ENCODE measurements at places on chromosomes 1 and 21.
A peak's percentile ranks its signal among the peaks of the same experiment; 100 is the strongest.

DNA sequence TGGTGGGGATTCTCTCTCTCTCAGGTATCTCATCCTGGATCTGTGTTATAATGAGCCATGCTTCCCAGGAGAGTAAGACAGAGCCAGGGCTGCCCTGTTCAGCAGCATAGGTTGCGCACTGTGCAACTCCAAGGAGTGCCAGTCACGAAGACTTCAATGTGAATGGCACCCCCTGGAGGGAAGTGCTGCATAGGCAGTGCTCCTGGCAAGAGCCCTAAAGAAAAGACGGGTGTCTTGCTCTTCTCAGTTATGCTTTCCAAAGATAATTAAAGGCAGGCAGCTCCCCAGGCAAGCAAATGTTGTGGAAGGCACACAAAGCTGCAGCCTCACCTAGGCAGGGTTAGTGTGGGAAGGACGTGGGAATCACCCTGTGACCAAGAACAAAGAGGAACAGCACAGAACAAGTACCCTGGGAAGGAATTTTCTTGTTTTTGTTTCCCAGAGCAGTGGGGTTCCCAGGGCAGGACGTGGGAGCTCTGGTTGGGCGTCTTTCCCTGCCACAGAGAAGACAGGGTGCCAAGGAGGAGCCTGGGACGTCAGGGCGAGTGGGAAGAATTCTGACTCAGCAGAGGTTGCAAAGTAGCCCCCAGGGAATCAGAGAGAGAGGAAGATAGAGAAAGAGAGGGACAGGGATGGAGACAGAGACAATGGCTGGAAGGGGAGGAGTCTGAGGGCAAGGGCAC, 120.9 kb downstream of the KCNN3 start:
- DNase-seq = no peak

DNA sequence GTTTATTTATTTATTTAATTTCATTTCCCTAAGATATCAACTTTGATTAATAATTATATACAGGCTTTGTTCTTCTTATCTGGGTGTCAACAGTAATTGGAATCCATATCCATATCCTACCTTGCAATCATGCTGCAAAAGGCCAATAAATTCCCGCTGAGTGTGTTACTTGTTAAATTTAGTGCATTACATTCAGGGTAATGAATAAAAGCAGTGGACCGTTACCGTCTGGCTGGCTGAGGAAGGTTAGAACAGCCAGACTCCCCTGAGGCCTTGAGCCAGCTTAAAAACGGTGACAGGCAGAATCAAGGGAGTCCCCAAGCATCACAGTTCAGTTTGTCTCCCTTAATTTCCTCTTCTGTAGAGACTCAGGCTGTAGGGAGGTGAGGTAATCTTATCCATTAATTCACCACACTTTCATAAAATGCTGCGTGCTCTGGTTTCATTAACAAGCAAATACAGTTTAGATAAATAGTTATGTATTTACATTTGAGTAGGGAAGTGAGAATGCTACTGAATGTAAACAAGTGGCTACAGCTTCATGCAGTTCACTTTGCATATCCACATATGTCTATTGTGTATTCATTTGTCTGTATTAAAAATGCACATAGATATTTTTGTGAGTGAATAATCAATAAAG, 888.2 kb upstream of the CXADR start:
- no peak for DNase-seq

- no peak for DNase-seq
Observed at GRCh38 chr1:43386676-43387075, 2.9 kb downstream of the MED8 start.

- DNase-seq = no peak
Observed at GRCh38 chr1:6474815-6475282, 8.9 kb upstream of the TNFRSF25 start.

- no peak for DNase-seq
Observed at GRCh38 chr21:19999369-20000272, 998.6 kb upstream of the NCAM2 start.

- peak; percentile 14 for DNase-seq
Observed at GRCh38 chr1:27658951-27659496, 13.0 kb downstream of the IFI6 start.

GRCh38 chr1:119670898-119671297, 22.8 kb upstream of the ZNF697 start:
- DNase-seq = no peak

DNA sequence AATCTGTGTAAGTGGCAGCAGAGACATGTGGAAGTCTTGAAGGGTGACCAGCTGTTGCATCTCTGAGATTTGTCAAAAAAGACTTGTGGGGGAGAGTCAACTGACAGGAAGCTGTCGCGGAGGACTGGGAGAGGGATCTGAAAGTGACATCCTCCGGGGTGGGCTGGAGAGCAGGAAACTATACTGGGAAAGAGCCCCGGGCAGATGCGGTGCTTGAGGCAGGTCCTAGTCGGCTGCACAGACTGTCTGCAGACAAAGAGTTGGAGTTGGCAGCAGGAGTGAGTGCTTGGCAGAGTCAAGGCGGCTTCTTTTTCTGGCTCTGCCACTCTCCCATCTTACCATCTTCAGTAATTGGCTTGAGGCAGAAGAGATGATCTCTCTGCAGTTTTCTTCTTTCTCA, 294.0 kb upstream of the C1orf87 start:
- DNase-seq = no peak

- DNase-seq = no peak
Observed at GRCh38 chr1:227917081-227917950, 30.4 kb downstream of the WNT9A start.

GRCh38 chr1:203524824-203525223, 30.9 kb downstream of the OPTC start:
- no peak for DNase-seq

GRCh38 chr1:94106716-94107115, 14.2 kb downstream of the ABCA4 start:
- no peak for DNase-seq

DNA sequence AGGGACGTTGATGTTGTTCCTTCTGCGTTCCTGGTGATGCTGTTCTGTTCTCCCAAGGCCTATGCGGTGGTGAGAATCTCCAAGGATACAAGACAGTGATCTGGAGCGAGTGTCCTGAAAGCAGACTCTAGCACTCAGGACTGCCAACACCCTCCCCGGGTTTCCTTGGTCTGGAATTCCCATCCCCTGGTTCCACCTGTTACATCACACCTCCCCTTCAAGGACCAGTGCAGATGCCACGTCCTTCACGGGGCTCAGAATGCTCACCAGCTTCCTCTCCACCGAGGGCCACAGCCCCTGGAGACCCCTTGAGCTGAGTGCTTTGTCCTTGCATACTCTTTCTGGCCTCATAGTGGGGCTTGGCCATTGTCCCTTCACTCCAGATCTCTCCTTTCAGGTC, 43.5 kb downstream of the B3GALT5 start:
- DNase-seq = no peak

DNA sequence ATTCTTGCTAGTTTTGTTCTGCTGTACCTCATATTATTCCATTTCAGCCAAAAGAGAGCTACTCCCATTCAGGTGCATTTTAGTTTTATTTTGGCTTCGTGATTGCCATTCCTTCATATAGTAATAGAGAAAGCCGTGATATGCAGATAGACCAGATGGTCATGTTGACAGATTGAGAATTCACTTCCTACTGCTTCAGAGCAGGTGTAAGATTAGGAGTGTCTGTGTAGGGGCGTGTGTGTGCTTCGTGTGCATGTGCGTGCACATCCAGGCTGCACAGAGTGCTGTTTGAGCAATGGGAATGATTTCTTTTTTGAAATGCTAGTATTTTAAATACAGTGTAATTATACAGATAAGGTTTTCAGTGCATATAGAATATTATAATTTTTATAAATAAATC, 10.3 kb downstream of the NFIA start:
- DNase-seq = no peak

DNA sequence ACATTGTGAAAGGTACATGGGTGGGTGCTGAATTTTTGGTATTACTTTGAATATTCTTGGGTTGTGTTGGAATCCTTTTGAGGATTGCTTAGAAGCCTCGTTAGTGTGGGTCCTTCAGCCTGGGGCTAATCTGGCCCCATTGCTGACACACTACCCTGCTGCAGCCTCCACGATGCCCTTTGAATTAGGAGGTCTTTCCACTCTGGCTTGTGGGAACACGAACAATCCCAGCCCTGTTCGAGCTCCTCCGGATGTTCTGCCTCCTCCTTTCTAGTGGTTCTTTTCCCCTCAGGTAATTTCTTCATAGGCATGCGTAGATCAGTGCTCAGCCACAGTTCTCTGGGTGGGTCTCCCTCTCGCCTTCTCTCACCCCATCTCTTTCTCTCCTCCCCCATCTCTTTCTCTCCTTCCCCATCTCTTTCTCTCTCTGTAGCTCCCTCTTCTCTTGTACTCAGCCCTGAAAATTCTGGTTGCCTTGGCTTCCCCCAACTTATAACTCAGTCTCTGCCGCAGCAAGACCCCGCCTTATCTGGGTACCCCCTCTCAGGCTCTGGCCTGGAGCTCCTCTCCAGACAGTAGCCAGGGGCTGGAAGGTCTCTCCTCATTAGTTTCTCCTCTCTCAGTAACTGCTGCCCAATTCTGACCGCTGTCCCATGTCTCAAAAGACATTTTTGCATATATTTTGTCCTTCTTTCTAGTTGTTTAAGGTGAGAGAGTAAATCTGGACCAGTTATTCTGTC, 46.0 kb upstream of the SLC19A1 start:
- no peak for DNase-seq

DNA sequence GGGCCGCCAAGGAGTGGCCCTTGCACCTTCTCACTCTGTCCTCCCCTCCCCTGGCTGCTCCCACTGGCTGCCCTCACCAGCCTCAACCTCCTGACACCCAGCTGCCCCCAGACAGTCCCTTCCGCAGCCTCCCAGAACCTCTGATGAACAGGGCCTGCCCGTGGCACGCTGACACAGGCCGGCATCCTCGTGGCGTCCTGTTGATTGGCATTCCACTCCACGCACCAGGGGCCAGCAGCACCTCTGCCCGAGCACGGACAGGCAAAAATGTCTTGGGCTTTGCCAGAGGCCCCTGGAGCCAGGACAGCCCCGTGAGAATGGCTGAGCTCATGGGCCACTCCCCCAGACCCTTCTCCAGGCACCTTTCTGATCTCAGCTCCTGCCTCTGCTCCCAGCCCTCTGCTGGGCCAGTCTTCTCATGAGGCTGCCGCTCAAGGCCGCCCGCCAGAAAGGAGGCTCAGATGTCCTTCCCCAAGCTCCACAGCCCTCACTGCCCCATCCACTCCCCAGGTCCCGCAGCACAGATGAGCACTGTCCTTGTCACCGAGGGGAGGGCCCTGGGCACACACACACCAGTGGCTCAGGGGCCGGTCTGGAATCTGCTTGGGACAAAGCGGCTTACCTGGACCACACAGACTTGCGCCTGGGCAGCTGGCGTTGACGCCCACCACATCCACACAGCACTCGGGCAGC, 15.8 kb upstream of the RNF223 start:
- DNase-seq = no peak
